SJSA1 (cell line): ENCODE measurements at places on chromosomes 2 and 18. TPM values are rescaled to one million over a fixed set of nuclear protein-coding genes. Genes with fewer than 3 reads are reported as not detected.

DNA sequence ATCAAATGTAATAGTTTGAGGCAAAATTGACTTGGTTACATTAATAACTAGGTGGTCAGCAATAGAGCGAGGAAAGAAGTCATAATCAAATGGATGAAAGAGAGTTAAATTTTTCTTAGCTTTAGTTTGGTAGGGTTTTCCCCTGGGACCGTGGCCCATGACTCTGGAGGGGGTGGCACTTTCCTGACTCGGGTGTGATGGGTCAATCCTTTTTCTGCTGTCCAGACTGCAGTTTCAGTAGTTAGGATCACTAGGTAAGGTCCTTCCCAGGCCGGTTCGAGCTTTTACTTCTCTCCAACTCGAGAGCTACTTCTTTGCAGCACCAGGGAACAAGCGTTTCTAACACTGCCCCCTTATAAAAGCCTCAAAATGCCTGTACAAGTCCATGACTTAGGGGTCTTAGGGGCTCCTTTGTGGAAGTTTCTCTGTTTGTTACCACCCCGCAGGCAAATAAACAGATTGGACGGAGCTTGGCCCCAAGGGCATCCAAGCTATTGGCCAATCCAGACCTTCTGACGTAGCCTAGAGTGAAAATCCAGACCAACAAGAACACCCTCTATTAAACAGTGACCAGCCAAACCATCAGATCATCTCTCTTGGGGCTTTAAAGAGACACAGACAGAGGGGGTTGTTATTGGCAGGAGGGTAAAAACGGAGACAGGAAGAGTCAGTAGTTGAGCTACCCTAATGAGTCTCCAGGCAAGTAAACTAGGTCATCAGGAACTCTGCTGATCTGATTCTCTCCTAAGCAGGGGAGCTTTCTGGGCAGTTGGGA lies 9.4 kb upstream of the CEP68 start:
- H3K4me1 ChIP-seq = peaks cover 27% of the 10 kb centered on the region
- H3K36me3 ChIP-seq = no peaks in the 10 kb centered on the region
- H3K27me3 ChIP-seq = no peaks in the 10 kb centered on the region

LRRTM1 gene
- total RNA-seq = not detected in 2 replicates

DNA sequence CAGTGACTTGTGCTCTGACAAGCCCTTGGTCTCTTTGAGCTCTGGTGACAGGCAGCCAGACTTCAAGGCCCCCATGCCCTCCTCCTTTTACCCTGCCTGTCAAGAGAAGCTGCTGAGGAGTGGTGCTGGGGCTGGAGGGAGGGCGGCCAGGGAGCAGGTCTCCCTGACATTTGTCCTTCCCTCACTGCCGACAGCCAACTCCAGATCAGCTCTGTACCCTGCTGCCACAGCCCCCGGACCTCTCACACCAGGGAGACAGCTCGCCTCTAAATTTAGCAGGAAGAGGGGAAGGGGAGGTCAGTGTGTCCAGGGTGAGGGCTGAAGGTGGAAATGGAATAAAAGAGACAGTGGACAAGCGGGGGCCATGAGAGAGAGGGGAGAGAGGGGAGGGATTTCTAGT lies 155.8 kb downstream of the TDRD15 start:
- H3K36me3 ChIP-seq = no peaks in the 10 kb centered on the region
- no peaks in the 10 kb centered on the region for H3K27me3 ChIP-seq
- H3K4me3 ChIP-seq = no peak overlapping the region
- H3K4me1 ChIP-seq = no peaks in the 10 kb centered on the region
- DNase-seq = no peak

DNA sequence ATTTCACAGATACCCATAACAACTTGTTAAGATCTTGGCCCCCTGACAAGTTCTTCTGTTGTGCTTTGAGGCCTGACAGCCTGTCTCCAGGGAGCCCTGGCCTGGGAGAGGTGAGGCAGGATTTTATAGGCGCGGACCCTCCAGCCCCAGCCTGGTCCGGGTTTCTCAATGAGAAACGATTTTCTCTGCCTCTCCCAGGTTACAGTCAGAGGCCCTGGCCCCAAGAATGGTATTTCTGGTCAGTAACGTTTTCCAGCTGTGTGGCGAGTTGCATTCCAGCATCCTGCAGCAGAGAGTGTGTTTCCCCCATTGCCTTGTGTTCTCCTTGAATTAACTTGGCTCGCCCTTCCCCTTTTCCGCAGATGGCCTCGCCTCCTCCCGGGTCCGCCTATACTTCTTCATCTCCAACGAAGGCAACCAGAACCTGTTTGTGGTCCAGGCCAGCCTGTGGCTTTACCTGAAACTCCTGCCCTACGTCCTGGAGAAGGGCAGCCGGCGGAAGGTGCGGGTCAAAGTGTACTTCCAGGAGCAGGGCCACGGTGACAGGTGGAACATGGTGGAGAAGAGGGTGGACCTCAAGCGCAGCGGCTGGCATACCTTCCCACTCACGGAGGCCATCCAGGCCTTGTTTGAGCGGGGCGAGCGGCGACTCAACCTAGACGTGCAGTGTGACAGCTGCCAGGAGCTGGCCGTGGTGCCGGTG lies 3.0 kb downstream of the INHBB start:
- H3K4me3 ChIP-seq = no peak overlapping the region
- no peaks in the 10 kb centered on the region for H3K36me3 ChIP-seq
- no peak overlapping the region for H3K27ac ChIP-seq
- no peak for DNase-seq

GRCh38 chr2:156323754-156324153 lies 8.8 kb downstream of the NR4A2 start:
- DNase-seq = no peak
- no peaks in the 10 kb centered on the region for H3K36me3 ChIP-seq
- H3K27me3 ChIP-seq = peaks cover 12% of the 10 kb centered on the region
- H3K27ac ChIP-seq = no peak overlapping the region
- no peaks in the 10 kb centered on the region for H3K4me1 ChIP-seq

DNA sequence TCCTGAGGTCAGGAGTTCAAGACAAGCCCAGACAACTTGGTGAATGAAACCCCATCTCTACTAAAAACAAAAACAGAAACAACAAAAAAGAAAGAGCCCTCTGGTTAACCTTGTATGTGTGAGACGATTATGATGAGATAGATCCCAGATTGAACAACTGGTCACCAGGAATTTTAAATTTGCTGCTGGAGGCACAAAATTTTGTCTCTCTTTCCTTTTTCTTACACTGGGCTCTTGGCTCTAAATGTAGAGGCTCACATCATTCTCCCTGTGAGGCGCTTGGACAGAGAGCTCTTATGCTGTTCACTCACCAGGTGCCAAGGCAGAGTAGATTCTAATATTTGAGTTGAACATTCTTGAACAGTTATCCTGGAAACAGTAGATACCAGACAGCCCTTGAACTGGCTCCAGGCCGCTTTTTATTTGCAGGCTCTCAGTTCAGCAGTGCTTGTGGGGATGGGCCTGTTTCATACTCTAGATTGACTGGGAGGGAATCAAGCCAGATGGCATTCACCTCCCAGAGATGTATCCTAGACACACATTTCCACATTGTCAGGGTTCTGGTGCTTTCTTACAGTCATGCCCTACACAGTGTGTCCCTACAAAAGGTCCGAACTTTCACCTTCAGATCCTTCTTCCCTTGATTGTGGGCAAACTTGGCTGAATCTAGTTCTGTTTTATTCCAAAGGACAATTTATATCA lies 1159.6 kb downstream of the RPIA start:
- peaks cover 8% of the 10 kb centered on the region; the same call in 1 of the 2 replicates for H3K27me3 ChIP-seq
- H3K36me3 ChIP-seq = no peaks in the 10 kb centered on the region
- no peak overlapping the region for H3K27ac ChIP-seq
- no peak for DNase-seq

TTN gene
- total RNA-seq = 0.03 TPM in 1 of 2 replicates, not detected in the other
